Hematopoietic multipotent progenitor cell (in vitro differentiated cells): ENCODE measurements at places on chromosomes 2 and 18.

GRCh38 chr2:161955211-161955610 lies 118.8 kb downstream of the DPP4 start:
- no peak for DNase-seq

- no peak for DNase-seq
These were observed 33.0 kb upstream of the IER3IP1 start for GRCh38 chr18:47209171-47209570.

DNA sequence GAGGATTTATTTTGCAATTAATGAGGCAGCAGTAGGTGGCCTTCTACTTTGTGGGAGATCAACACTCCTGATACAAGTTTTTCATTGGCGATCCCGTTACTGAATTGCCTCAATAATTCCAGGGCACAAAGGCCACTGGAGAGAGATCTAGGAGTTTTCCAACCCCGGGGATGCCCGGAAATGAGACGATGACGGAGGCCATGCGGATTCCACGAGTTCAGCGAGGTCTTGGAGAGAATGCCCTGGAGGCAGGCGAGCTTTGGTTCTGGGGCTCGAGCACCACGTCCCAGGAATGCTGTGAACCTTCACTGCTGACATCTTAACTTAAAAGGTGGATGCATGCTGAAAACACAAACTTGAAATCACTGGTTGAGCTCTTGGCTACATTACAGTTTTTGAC lies 74.2 kb downstream of the LDLRAD4 start:
- DNase-seq = no peak

- DNase-seq = no peak
These were observed 8.6 kb upstream of the TMEM37 start for GRCh38 chr2:119423108-119423444.
